ENCODE measurements at places on chromosomes 4 and X. TPM values are rescaled to one million over a fixed set of nuclear protein-coding genes. Genes with fewer than 3 reads are reported as not detected.

Gene PDGFC
- 42.5 TPM for total RNA-seq

- H3K27me3 ChIP-seq: no peaks in the 10 kb centered on the region
- no peak overlapping the region for H3K27ac ChIP-seq
- H3K36me3 ChIP-seq: no peaks in the 10 kb centered on the region
- H3K4me1 ChIP-seq: peaks cover 48% of the 10 kb centered on the region
- H3K4me3 ChIP-seq: no peak overlapping the region
Observed at GRCh38 chr4:108113229-108113628, 55.5 kb downstream of the LEF1 start.

DNA sequence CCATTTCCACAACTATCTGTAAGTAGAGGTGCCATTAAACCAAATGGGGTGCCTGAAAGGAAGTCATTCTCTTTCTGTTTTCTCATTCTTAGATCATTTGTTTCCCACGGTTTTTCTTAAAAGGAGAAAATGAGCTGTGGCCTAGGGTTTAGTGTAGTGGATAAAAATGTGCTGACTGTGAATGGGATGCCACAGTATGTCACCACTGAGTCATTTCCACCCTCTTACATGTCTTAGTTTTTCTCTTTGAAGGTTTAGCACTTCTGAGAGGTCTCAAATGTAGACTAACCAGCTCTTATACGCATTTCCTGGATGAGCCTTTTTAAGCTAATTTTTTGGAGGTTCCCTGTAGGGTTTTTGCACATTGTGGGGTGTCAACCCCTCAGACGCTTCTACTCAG, 244.5 kb upstream of the SPANXN1 start:
- DNase-seq: no peak
- no peaks in the 10 kb centered on the region for H3K27me3 ChIP-seq
- H3K4me1 ChIP-seq: peaks cover 8% of the 10 kb centered on the region

DNA sequence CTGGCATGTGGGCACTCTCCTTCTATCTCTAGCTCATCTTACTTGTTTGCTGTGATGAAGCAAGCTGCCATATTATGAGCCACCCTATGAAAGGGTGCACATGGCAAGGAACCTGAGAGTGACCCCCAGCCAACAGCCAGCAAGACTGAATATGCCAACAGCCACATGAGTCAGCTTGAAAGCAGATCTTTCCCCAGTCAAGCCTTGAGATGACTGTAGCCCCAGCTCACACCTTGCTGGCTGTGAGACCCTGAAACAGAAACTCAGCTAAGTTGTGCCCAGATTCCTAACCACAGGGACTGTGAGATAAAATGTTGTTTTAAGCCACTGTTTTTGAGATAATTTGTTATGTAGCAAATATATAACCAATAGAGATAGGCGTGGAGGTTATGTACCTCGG, 36.2 kb downstream of the KDM5C start:
- no peaks in the 10 kb centered on the region for H3K4me1 ChIP-seq
- H3K27me3 ChIP-seq: no peaks in the 10 kb centered on the region
- H3K4me3 ChIP-seq: no peak overlapping the region
- no peak for DNase-seq

DNA sequence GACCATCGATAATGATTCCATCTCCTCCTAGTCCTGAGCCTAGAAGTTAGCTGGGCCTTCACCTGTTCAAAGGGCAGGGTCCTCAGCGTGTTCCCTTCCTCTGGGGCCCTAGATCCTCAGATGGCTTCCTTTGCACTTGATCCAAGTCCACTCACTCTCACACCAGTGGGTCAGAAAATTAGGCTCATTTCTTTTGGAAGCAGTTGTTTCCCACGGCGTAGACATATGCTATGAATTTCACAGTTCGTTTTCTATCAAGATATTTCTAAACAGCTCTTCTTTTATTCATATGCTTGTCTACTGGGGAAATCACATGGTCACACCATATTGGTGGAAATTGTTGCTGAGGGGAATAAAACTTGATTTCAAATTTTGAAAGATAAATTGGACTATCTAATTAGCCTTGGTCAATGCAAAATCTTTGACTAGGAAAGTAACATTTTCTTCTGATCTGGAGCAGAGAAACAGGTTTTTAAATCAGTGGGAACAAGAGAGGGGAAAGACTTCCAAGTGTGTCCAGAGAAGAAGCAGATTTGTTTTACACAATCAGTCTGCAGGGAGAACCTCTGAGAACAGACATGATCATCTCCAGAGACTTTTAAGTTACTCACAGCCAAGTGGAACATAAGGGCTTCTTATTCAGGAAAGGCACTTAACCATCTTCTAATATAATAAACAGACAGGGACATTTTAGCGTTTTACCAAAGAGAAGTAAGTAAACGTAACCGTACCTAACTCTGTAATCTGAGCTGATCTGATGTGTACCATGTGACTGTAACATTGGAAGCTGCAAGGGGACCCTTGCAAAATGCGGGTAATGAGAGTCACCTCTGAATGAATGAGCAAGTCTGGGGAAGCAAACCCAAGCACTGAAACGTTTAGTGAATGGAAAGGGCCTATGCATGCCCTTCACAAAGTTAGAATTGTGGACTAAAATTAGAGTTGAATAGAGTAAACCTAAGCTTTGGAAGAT, 455.7 kb upstream of the FAT1 start:
- H3K27me3 ChIP-seq: no peaks in the 10 kb centered on the region
- H3K4me1 ChIP-seq: peaks cover 10% of the 10 kb centered on the region
- H3K36me3 ChIP-seq: no peaks in the 10 kb centered on the region

DNA sequence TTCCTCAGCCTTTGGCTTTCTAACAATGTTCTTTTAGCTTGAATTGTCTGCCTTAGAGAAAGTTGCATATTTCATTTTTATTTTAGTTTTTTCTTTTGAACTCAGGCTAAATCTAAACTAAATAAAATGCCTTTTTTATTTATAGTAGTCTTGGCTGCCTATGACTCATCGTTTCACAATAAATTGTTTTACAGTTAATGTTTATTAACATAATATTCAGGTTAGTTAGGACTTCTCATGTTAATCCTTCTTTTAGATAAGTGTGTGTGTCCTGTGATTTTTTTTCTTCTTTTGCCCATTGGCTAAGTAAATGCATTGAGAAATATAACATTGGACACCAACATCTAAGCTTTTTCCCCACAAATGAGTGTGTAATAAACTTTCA, 1.6 kb downstream of the RP2 start:
- H3K27ac ChIP-seq: no peak overlapping the region
- no peaks in the 10 kb centered on the region for H3K4me1 ChIP-seq
- no peak for DNase-seq
- no peaks in the 10 kb centered on the region for H3K27me3 ChIP-seq

DNA sequence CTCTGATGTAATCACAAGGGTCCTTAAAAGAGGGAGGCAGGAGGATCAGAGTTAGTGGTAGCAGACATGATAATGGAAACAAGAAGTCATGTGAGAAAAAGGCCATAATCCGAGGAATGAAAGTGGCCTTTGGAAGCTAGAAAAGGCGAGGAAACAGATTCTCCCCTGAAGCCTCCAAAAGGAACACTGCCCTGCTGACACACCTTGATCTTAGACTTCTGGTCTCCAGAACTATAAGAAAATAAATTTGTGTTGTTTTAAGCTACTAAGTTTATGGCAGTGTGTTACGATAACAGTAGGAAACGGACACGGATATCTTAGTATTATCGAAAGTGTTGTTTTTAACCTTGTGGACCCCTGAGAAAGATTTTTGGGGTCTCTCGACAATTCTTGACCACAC, 24.4 kb downstream of the CLCN3 start:
- peaks cover 20% of the 10 kb centered on the region for H3K4me1 ChIP-seq
- H3K4me3 ChIP-seq: no peak overlapping the region
- no peak for DNase-seq

DNA sequence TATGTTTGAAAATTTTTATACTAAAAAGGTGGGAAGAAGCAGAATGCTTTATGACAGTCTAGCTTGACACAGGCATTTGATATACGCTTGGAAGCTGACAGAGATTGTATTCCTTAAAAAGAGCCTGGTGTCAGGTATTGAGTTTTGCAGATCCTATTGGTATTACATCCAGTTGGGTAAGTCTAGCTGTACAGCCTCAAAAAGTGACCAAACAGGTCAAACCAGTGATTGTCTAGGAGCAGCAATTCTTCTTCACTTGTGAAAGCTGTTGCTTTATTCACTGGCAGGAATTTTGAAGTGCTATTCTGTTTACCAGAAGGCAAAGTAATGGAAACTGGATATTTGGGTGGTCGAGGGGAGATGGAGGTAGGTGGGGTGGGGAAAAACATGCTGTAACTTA, 77.5 kb downstream of the UCHL1 start:
- H3K4me1 ChIP-seq: peaks cover 31% of the 10 kb centered on the region
- H3K27me3 ChIP-seq: no peaks in the 10 kb centered on the region
- no peak overlapping the region for H3K4me3 ChIP-seq
- no peaks in the 10 kb centered on the region for H3K36me3 ChIP-seq
- H3K27ac ChIP-seq: peak overlapping the region; percentile 6

Gene SLITRK2
- 16.0 TPM for total RNA-seq

DNA sequence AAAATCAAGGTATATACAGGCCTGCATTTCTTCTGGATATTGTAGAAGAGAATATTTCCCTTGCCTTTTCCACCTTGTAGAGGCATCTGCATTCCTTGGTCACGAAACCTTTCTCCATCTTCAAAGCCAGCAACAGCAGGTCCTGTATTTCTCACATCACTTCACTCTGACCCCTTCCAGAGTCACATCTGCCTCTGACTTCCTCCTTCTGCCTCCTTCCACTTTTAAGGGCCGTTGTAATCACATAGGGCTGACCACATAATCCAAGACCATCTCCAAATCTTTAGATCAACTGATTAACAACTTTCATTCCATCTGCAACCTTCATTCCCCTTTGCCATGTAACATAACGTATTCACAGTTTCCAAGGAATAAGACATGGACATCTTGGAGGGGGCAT, 38.3 kb upstream of the NDP start:
- H3K4me3 ChIP-seq: no peak overlapping the region
- H3K4me1 ChIP-seq: no peaks in the 10 kb centered on the region
- H3K27ac ChIP-seq: no peak overlapping the region
- no peaks in the 10 kb centered on the region for H3K27me3 ChIP-seq
- no peaks in the 10 kb centered on the region for H3K36me3 ChIP-seq
- DNase-seq: no peak

Gene CT45A2
- not detected for total RNA-seq

DNA sequence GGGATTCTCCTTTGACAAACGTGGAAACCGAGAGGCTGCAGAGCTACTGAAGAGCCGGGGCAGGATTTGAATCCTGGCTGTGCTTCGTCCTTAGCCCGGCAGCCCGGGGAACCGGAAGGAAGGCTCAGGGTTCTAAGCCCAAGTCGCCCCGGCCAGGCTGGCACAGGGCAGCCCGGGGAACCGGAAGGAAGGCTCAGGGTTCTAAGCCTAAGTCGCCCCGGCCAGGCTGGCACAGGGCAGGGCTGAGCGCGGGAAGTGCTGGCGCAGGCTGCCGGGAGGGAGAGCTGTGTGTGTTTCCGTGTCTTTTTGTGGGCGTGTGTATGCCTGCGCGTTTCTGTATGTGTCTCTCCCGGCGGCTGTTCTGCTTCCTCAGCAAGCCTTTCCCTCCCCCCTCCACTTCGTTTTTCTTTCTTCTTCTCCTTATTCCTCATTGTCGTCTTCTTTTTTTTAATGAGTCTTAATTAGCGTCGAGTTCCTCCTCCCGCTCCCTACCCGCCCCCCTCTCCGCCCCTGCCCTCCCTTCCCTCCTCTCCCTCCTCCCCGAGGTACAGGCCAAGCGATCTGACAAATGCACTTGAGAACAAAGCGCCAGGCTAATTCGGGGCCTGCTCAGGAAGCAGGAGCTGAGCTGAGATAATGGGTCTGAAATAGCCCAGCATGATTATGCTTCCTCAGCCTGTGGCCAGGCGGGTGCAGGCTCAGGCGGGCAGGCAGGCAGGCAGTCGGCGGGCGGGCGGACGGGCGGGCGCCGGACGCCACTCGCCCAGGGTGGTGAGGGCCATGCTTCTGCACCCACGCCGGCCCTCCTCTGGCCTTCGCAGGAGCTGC, 65.9 kb downstream of the EFNB1 start:
- H3K27me3 ChIP-seq: peaks cover 9% of the 10 kb centered on the region
- peaks cover 2% of the 10 kb centered on the region for H3K36me3 ChIP-seq
- H3K4me3 ChIP-seq: no peak overlapping the region
- peak overlapping the region; percentile 45 for H3K27ac ChIP-seq
- DNase-seq: no peak
- peaks cover 4% of the 10 kb centered on the region for H3K4me1 ChIP-seq

DNA sequence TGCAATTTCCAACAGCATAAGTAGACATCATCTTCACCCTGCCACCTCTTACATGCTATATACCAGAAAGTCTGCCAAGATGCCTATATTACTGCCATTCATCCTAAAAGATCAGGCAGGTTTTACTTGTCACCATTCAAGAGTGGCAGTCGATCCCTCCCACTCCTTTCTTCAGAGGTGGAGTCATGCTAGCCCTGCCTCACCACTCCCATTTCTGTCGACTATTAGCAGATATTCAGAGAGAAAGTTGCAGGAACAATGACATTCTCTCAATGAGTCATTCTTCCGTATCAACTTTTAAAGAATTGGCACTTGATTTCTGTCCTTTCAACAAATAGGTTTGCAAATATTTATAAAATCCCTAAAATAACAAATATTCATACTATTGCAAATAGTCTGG, 1060.1 kb downstream of the ADGRL3 start:
- H3K4me3 ChIP-seq: no peak overlapping the region
- no peak for DNase-seq
- H3K27me3 ChIP-seq: no peaks in the 10 kb centered on the region
- H3K27ac ChIP-seq: no peak overlapping the region

Gene MAP3K15
- total RNA-seq: 4.2 TPM

Gene REELD1
- not detected for total RNA-seq

GRCh38 chr4:153466949-153467896, 1.1 kb downstream of the TMEM131L start:
- H3K36me3 ChIP-seq: peaks cover 1% of the 10 kb centered on the region
- peaks cover 24% of the 10 kb centered on the region for H3K27me3 ChIP-seq
- peak overlapping the region; percentile 87 for H3K4me3 ChIP-seq
- H3K27ac ChIP-seq: peak overlapping the region; percentile 85

Gene TIMP1
- total RNA-seq: 29.1 TPM

- DNase-seq: no peak
- no peak overlapping the region for H3K4me3 ChIP-seq
- no peaks in the 10 kb centered on the region for H3K36me3 ChIP-seq
- H3K27me3 ChIP-seq: no peaks in the 10 kb centered on the region
- no peaks in the 10 kb centered on the region for H3K4me1 ChIP-seq
- H3K27ac ChIP-seq: no peak overlapping the region
Observed at GRCh38 chr4:23278845-23279244, 586.1 kb downstream of the GBA3 start.

- H3K4me1 ChIP-seq: no peaks in the 10 kb centered on the region
- no peak overlapping the region for H3K27ac ChIP-seq
- H3K36me3 ChIP-seq: no peaks in the 10 kb centered on the region
- H3K4me3 ChIP-seq: no peak overlapping the region
Observed at GRCh38 chr4:137674066-137674465, 141.8 kb upstream of the PCDH18 start.

GRCh38 chr4:40484346-40485090, 145.1 kb downstream of the RBM47 start:
- no peak for DNase-seq
- no peaks in the 10 kb centered on the region for H3K27me3 ChIP-seq
- H3K4me3 ChIP-seq: no peak overlapping the region
- peaks cover 46% of the 10 kb centered on the region for H3K4me1 ChIP-seq

Gene HMX1
- total RNA-seq: 0.87 TPM

Gene GPR173
- total RNA-seq: 19.4 TPM
